ENCODE measurements at places on chromosomes 4 and X. TPM values are rescaled to one million over a fixed set of nuclear protein-coding genes. Genes with fewer than 3 reads are reported as not detected.

The CT83 gene
- total RNA-seq: not detected

The HSFX3 gene
- total RNA-seq: not detected

The PPP1R2C gene
- total RNA-seq: not detected

The FGB gene
- 1.00 TPM for total RNA-seq

DNA sequence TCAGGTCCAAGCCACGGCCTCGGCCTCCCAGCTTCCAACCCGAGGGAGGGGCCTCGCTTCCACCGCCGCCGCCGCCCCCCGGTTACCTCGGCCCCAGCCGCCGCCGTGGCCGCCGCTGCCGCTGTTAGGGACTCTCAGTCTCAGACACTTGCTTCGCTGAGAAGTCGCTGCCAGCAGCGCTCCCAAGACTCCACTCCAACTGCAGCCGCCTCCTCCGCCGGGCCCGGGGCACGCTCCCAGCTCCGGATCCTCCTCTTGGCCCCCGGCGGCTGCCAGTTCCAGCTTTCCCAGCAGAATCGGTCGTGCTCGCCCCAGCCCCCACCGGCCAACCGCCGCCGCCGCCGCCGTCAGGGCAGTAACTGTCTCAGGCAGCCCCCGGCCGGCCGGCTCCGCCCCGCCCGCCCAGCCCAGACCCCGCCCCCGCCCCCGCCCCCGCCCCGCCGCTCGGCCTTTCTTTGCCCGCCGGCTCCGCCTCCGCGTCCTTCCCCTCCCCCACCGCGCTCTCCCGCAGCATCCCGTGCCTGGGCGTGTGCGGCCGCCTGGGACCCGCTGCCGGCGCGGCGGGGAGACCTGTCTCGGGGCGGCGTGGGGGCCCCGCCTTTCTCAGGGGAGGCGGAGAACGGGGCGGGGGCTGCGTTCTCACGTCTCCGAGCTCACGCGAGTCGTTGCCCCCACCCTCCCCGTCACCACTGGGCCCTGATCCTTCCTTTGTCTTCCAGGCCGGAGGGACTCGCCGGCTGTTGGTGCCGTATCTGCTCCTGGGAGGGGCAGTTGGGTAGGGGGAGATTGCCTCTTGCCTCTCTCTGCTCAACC lies at the start of gene ANKRD50:
TSS of gene ANKRD50 (minus strand) at position 361 of the 813 bp plus-strand sequence. CDS start 2,221 bp downstream, outside the sequence.
- peaks cover 13% of the 10 kb centered on the region for H3K4me1 ChIP-seq
- DNase-seq: peak; percentile 87
- H3K36me3 ChIP-seq: no peaks in the 10 kb centered on the region
- no peaks in the 10 kb centered on the region for H3K27me3 ChIP-seq
- peak within 1 kb of the TSS; percentile 91 for H3K27ac ChIP-seq

- DNase-seq: peak; percentile 43
- no peaks in the 10 kb centered on the region for H3K36me3 ChIP-seq
- no peaks in the 10 kb centered on the region for H3K27me3 ChIP-seq
These were observed 6.2 kb upstream of the CXCL13 start for GRCh38 chr4:77599378-77599777.

All from pancreas (tissue), 10 donors.